ENCODE measurements at places on chromosomes 5 and 9. TPM values are rescaled to one million over a fixed set of nuclear protein-coding genes. Genes with fewer than 3 reads are reported as not detected.

Gene BTNL9
- total RNA-seq = 10.7 TPM

Gene IL3
- total RNA-seq = not detected

- no peaks in the 10 kb centered on the region for H3K27me3 ChIP-seq
- no peaks in the 10 kb centered on the region for H3K4me1 ChIP-seq
- no peaks in the 10 kb centered on the region for H3K36me3 ChIP-seq
Measured at GRCh38 chr5:79149433-79149832, 37.8 kb downstream of the BHMT start.

- H3K4me1 ChIP-seq = peaks cover 13% of the 10 kb centered on the region
- no peaks in the 10 kb centered on the region for H3K36me3 ChIP-seq
- no peaks in the 10 kb centered on the region for H3K27me3 ChIP-seq
- no peak for DNase-seq
- H3K27ac ChIP-seq = no peak overlapping the region
- no peak overlapping the region for H3K4me3 ChIP-seq
Measured at GRCh38 chr5:116621599-116621998, 47.0 kb upstream of the SEMA6A start.
